ENCODE measurements at places on chromosomes 6 and 20.

DNA sequence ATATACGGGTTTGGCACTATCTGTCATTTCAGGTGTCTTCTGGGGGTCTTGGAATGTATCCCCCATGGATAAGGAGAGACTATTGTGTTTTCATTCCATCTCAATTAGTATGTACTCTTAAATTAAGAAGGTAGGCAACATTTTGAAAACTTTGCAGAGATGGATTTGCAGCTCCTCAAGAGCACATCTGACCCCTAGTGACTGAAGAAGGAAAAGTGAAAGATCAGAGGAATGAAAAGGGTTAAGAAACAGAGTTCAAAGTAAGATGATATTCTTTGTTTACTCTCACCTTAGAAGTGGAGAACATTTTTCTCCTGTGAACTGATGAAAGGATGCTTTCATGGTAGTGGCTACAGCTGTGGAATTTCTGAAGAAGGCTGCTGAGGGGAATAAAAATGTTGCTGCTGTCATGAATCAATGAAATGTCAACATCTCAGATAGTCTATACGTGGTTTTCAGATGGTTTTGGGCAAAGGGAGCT, 41.5 kb downstream of the SH3BGRL2 start:
- no peak for DNase-seq

DNA sequence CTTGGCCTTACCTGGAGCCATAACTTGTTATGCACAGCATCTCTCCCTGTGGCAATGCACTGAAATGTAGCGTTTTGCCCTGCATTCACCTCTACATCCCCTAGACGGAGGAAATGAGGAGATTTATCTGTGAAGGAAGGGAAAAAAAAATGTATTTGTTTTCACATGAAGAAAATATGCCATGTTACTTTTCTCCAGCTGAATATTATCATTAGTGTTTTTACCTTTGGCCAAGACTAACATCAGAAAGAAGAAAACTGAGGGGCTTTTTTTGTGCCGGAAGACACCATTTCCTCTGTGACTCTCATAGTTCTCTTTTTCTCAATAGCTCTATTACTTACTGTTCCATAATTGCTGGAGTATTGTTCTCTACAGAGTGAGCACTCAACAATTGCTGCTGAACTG, 280.4 kb downstream of the PTPRK start:
- DNase-seq = no peak

GRCh38 chr6:167139761-167140160, 16.9 kb downstream of the CCR6 start:
- DNase-seq = no peak

DNA sequence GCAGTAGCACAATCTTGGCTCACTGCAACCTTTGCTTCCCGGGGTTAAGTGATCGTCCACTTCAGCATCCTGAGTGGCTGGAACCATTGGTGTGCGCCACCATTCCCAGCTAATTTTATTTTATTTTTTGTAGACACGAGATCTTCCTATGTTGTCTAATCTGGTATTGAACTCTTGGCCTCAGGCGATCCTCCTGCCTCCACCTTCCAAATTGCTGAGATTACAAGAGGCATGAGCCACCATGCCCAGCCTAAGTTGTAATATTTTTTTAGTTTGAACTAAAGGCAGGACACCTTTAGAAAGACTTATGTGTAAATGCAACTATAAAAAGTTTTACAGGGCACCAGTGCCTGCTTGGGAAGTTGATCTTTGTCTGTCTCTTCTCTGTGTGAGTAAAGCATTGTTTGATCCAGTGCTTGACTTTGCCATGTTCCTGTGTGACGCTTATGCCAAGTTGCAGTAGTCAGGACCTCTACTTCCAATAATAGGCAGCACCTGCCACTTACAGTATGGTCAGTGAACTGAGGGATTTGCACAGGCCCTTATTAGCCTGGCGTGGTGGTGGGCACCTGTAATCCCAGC, 46.9 kb downstream of the JARID2 start:
- DNase-seq = no peak

GRCh38 chr20:50354721-50355589, 155.2 kb upstream of the PTPN1 start:
- no peak for DNase-seq

GRCh38 chr6:53302678-53303360, 45.9 kb downstream of the ELOVL5 start:
- DNase-seq = no peak

GRCh38 chr6:14231501-14232280, 114.1 kb downstream of the CD83 start:
- no peak for DNase-seq

DNA sequence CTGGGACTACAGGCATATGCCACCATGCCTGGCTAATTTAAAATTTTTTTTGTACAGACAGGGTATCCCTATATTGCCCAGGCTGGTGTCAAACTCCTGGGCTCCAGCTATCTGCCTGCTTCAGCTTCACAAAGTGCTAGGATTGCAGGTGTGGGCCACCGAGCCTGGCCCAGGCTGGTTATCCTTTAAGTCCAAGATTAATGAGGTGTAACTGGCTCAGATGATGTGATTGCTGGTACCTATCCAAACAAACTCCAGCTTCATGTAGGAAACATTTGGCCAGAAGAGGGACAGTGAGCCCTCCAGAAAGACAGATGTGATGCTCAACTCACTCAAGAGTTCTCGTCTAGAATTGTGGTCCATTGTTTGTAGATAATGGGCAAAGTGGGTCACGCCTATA, 9.2 kb upstream of the ZNF318 start:
- no peak for DNase-seq

- no peak for DNase-seq
Measured at GRCh38 chr6:37347177-37347576, 6.6 kb upstream of the RNF8 start.

DNA sequence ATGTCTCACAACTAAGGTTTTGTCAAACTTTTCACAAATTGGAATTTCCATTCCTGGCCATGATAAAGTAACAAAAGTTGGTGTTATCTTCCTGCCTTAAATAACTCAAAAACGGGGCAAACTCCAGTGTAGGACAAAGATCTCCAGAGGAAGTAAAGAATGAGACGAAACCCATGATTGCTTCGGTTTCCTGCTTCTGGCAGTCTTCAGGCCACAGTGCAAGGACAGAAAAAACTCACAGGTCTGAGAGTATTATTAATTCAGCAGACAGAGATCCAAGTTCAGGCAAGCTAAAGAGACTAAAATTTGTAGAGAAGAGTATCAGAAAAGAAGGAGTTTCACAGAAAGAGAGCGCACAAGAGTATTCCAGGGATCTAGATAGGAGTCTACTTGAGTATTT, 64.8 kb upstream of the RCAN2 start:
- DNase-seq = no peak

- no peak for DNase-seq
Measured at GRCh38 chr20:17505636-17506517, 25.3 kb downstream of the BFSP1 start.

DNA sequence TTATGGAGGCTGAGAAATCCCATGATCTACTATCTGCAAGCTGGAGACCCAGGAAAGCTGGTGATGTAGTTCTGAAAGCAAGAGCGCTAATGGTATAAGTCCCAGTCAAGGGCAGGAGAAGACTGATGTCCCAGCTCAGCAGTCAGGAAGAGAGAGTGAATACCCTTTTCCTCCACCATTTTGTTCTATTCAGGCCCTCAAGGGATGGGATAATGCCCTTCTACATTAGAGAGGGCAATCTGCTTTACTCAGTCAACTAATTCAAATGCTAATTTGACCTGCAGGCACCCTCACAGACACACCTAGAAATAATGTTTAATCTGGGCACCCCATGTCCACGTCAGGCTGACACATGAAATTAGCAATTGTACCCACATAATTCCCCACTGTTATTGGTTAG, 10.8 kb upstream of the FYN start:
- no peak for DNase-seq

DNA sequence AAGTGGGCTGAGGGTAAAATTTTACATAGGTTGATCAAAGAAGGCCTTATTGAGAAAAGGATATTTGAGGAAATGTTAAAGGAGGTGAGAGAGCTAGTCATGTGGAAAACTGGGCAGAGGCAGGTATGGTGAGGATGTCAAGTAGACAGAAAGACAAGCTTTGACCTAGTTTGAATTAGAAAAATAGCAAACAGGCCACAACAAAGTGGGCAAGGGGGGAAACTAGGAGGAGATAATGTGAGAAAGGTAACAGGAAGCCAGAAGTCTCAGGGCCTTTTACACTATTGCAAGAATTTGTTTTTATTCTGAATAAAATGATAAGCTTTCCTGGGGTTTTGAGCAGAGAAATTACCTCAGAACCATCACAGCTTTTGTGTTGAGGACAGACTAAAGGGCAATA, 115.7 kb downstream of the RWDD2A start:
- DNase-seq = no peak

DNA sequence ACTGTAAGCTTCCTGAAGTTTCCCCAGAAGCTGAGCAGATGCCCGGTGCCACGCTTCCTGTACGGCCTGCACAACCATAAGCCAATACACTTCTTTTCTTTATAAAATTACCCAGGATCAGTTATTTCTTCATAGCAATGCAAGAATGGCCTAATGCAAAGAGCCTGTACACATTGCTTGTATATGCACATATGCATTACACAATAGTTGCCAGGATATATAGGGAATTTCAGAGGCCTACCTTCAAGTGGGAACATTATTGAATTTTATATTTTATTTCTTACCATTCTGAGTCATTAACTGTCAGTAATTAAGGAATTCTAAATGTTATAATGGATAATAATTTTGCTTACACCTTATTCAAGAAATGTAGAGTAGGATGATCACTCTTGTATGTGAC, 60.0 kb upstream of the TXNDC5 start:
- DNase-seq = no peak

GRCh38 chr20:1310071-1310470, 18.9 kb downstream of the SDCBP2 start:
- no peak for DNase-seq

DNA sequence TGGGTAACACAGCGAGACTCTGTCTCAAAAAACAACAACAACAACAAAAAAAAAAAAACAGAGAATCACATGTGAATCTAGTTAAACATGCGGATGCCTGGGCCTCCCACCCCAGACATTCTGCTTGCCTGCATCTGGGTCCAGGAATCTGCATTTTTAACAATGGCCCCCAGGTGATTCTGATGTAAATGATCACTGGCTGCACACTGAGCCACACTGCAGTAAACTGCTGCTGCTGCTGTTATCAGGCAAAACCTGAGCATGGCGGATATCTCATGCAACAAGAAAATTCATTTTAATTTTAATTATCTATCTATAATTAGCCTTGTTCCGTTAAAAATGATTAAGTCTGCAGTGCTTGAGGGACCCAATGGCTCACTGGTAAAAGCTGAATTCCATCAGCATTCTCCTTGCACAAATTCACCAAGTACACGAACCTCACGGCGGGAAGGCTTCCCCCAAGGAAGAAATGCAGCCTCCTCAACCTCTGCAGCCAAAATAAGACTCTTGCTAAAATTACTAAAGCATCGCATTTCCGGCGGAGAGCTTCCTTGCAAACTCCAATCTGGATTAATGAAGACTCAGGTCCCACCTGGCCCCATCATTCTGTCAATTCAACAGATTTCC, 81.6 kb upstream of the SNX9 start:
- DNase-seq = no peak

DNA sequence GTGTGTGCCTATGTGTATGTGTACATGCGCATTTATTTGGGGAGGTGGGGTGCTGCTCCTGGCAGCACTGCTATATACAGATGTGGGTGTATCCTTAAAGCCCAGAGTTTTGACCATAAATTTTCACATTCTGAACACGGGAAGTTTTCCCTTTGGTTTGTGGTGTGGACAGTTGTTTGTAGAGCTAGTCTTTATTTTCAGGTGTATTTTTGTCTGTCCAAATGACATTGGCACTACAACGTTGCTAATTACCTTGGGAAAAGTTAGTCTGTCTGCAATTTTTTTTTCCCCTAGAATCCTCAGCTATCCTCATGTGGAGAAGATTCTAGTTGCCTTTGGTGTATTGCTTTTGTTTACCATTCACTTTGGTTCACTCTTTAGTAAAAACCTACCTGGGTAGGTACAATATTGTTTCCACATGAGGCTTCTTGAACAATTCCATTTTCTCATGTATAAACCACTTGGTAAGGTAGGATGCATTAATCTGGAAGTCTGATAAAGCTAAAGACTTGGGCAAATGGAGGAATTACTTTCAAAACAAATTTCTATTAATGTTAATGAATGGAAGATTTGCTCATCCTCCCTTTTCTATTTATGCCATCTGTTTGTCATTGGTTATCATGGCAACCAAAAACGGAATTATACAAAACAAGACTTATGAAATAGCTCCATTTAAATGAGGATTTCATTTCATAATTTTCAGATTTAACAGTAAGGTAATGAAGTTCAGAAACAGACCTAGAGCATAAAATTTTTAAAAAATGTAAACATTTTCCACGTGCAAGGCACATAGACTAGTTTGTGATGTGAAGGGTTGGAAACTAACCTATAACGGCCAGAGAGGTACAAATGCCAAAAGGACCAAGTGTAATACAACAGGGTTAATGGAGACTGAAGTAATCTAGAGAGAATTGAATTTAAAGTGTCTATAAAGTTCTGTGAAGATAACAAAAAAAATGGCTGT, 3.9 kb downstream of the CCN2 start:
- no peak for DNase-seq

DNA sequence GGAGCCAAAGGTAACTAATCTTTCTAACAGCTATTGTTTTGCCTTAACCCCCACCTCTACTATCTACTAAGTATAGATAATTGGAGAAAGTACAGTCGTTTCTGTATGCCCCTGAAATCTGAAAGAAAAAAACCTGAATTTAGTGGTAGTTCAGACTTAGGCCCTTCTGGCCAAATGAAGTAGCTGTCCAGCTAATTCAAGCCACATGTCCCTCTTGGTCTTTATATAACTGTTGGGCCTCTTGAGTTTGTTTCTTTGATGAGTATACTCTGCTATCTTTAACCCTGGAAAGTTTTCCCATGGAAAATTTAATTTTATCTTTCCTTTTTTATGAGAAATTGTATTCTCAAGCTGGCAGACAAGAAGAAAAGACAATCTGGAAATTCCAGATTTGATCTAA, 73.0 kb upstream of the FAM8A1 start:
- no peak for DNase-seq

- no peak for DNase-seq
Measured at GRCh38 chr6:5215799-5216198, 45.0 kb downstream of the LYRM4 start.

DNA sequence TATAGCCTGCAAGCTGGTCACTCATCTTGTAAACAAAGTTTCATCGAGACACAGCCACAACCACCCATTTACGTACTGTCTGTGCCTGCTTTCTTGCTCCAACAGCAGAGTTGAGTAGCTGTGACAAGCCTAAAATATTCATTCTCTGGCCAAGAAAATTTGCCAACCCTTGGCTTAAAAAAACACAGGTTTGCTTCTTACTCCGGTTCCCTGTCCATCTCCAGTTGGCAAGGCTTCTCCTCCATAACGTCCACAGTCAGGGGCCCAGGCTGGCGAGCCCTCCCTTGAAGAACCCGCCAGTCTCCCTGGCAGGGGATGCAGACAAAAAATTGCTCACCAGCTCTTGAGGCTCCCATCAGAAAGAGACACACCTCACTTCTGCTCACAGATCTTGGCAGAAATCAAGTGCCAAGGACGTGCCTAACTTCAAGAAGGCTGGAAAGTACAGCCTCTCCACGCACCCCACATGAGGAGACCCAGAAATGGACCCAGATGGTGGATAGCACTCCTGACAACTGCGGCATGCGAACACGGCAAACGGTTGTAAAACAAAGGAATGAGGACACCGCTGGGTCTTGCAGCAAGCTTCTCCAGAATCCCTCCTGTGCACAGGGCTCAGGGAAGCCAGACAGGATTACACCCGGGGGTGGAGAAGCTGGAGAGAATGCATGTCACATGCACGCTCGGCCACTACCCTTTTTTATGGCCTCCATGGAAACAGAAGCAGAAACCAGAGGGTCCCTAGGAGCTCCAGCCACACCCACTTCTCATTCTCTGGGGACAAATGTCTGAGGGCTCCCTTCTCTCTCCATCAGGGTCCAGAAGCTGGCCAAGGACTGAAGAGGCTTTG, 59.8 kb upstream of the SIRPA start:
- no peak for DNase-seq

Measured in SIG-M5 (cell line).